ENCODE measurements at places on chromosomes 5 and 9.

- DNase-seq: no peak
These were observed 165.5 kb upstream of the NFIL3 start for GRCh38 chr9:91589101-91589553.

DNA sequence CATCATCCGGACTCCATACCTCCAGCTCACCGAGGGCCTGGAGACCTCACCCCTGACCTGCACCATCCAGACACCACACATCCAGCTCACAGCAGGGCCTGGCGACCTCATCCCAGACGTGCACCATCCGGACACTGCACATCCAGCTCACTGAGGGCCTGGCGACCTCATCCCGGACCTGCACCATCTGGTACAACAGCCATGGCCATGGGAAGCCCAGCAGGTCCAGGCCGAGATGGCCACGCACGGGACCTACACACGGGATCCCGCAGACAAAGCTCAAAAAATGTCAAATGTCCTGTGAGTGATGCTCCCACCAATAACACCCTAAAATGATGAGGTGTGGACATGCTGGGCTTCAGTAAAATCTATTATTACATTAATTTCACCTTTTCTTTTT lies 9.7 kb downstream of the TERT start:
- DNase-seq: no peak

DNA sequence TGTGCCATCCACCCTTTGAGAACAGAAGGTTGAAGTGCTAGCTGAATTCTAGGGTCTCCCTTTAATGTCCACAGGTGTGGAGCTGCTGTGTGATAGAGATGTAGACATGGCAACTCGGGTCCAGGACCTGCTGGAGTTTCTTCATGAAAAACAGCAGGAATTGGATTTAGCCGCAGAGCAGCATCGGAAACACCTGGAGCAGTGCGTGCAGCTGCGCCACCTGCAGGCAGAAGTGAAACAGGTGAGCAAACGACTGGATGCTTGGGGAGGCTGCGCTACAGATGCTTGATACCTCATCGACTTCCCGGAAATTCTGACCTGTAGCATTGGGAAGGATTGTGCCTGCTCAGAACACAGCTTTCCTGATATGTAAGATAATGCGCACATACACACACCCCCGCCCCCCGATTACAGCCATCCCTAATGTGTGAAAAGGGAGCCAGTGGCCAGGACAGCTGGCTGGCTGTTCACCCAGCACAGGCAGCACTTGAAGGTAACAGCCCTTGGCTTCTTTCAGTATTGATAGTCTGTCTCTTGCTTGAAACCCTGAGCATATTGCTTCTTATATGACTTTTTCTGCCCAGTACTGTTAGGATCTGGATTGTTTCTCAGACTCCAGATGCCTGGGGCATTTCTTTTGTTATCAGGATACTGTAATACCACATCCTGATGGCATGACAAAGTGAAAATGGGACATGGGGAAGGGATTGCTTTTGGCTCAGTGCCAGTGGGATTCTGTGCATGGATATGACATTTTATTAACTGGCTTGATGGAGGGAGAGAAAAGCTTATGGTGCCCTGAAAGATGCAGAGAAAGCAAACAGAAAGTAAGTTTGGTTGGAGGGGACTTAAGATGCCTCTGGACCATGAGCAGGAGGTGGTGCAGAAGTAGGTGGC lies 216.8 kb upstream of the OTULINL start:
- no peak for DNase-seq

GRCh38 chr9:135731454-135731853 lies 29.5 kb downstream of the KCNT1 start:
- no peak for DNase-seq

- DNase-seq: no peak
These were observed 5.3 kb upstream of the SUSD1 start for GRCh38 chr9:112180387-112180881.

DNA sequence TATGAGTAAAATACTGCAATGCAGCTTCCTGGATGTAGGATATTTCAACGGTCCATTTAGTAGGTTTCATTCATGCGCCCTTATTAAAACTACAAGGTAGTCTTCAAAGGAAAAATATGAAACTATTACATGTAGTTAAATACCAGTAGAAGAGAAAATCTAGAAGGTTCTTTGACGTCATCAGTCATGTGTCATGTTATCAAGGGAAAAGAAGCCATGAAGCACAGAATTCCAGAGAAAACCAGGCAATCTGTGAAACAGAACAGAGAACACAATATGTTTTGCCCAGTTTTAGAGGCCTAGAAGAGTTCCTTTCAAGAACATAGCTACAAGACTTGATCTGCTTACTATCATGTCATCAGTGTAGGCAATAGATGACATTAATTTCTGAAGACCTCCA lies 38.4 kb downstream of the BNC2 start:
- DNase-seq: no peak

- DNase-seq: no peak
These were observed 151.3 kb downstream of the GAS1 start for GRCh38 chr9:86795823-86796553.
